ENCODE measurements at places on chromosomes 2 and 18. TPM values are rescaled to one million over a fixed set of nuclear protein-coding genes. Genes with fewer than 3 reads are reported as not detected.

The NT5DC4 gene
- 2.7 TPM for total RNA-seq

The NEUROD1 gene
- 0.60 TPM for total RNA-seq

The MAL gene
- 1.4 TPM for total RNA-seq

The SP140 gene
- 0.08 TPM for total RNA-seq

The ZNF804A gene
- total RNA-seq = 2.4 TPM

DNA sequence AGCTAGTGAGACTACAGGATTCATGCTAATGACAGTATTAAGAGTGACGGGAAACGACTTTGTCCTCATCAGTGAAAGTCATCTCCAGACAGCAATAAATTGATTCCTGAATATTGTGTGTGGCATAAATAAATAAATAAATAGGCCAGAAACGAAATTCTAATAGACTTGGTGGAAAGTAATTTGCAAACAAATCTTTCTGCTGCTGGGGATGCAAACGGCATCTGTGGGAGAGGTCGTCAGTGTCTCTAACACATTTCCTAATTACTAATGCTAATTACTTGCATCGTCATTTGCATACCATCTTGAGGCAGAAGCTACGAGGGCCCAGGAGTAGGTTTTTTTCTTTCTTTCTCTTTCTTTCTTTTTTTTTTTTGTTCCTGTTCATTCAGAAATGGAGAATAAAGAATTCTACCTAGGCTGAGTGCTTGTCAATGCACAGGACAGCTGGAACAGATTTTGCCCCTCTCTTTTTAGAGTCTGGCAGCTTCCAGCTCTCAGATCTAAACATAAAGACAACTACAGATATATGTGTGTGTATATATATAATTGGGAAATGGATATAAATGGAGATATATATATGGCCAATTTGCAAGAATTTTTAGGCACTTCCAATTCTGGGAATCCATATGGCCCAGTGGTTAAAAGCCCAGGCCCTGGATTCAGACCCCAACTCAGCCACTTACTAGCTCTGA lies 75.1 kb downstream of the SPP2 start:
- no peaks in the 10 kb centered on the region for H3K36me3 ChIP-seq
- H3K27me3 ChIP-seq = no peaks in the 10 kb centered on the region
- DNase-seq = no peak
- no peak overlapping the region for H3K4me3 ChIP-seq

DNA sequence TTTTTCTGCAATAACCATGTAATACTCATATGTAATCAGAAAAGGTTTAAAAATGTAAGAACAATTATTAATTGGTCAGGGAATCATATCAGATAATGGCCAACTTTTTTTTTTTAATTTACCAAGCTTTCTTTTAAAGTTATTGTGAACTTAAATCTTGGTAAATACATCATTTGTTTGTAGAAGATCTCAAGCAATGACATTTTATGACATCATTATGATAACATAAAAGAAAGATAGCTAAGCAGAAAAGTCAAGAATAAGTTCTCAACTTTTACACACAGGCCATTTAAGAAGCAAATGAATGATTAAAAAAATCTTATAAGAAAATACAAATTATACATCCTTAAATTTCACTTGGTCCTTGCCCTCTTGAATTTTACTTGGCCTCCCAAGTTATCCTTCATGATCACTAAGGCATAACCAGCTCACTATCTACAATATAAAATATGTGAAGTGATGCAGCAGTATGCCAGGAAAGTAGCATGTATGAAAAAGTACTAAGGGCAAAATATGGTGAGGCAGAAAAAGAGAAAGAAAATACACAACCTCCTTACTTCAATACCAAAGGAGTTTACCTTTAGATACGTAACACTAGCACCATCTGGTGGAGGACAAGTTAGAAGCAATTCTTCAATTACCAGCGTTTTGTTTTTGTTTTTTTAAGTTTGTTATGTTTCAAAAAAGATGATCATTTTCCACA lies 116.6 kb downstream of the SRBD1 start:
- DNase-seq = peak; percentile 73
- no peaks in the 10 kb centered on the region for H3K27me3 ChIP-seq
- H3K36me3 ChIP-seq = no peaks in the 10 kb centered on the region

GRCh38 chr2:137411585-137411984 lies 552.7 kb upstream of the HNMT start:
- no peaks in the 10 kb centered on the region for H3K36me3 ChIP-seq

DNA sequence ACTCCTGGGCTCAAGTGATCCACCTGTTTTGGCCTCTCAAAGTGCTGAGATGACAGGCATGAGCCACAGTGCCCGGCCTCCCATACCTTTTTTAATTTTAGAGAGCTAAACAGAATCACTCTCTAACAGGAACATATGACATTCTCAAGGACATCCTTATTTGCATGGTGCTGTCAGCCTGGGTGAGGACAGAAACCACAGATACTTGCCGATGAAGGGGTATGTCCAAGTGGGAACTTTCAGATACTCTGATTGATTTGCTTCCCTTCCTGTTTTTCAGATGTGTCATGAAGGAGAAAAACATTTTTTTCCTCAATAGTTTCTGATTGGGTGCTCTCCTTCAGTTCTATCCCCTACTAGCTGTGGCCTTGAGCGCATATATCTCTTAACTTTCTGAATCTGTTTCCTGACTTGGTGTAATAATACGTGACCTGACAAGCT lies 49.6 kb downstream of the MYO3B start:
- DNase-seq = no peak
- no peaks in the 10 kb centered on the region for H3K36me3 ChIP-seq
- no peak overlapping the region for H3K4me3 ChIP-seq
- no peak overlapping the region for H3K27ac ChIP-seq

DNA sequence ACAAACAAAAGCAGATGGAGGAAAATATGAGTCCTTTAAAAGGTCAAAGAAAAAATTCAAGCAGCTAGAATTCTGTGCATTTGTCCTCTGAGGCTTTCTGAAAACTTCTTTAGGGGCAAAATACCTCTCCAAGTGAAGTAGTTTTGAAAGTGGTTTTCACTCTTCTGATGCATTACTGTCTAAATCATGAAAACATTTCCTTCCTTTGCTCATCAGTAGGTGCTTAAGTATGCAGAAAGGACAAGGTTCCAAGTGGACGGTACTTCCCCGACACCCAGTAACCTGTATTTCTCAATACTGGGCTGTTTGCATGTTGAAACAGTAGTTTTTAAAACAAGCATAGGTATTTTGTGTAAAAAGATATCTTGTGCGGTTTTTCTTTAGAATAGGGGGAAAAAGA lies 189.1 kb upstream of the ERBB4 start:
- no peak overlapping the region for H3K27ac ChIP-seq
- H3K4me1 ChIP-seq = no peaks in the 10 kb centered on the region

DNA sequence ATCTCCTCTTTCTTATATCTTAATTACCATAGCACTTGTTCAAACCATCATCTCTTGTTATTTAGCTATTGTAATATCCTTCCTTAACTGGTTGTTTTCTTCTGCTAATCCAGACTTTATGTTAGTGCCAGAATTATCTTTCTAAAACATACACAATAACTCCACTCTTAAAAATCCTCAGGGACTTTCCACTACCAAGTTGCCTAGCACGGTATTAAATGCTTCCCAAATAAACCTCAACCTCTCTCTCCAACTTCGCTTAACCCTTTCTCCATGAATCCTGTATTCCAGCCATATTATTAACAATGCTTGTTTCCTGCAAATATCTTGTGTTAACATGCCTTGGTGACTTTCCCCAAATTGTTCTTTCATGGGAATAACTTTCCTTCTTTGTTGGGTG lies 84.5 kb downstream of the FAM228A start:
- no peaks in the 10 kb centered on the region for H3K36me3 ChIP-seq
- no peak for DNase-seq
- H3K4me3 ChIP-seq = no peak overlapping the region
- H3K27ac ChIP-seq = no peak overlapping the region
- H3K4me1 ChIP-seq = no peaks in the 10 kb centered on the region
- H3K27me3 ChIP-seq = no peaks in the 10 kb centered on the region

- no peaks in the 10 kb centered on the region for H3K36me3 ChIP-seq
- H3K4me3 ChIP-seq = no peak overlapping the region
- DNase-seq = no peak
These were observed 93.4 kb downstream of the AKAIN1 start for GRCh38 chr18:5103693-5104092.

DNA sequence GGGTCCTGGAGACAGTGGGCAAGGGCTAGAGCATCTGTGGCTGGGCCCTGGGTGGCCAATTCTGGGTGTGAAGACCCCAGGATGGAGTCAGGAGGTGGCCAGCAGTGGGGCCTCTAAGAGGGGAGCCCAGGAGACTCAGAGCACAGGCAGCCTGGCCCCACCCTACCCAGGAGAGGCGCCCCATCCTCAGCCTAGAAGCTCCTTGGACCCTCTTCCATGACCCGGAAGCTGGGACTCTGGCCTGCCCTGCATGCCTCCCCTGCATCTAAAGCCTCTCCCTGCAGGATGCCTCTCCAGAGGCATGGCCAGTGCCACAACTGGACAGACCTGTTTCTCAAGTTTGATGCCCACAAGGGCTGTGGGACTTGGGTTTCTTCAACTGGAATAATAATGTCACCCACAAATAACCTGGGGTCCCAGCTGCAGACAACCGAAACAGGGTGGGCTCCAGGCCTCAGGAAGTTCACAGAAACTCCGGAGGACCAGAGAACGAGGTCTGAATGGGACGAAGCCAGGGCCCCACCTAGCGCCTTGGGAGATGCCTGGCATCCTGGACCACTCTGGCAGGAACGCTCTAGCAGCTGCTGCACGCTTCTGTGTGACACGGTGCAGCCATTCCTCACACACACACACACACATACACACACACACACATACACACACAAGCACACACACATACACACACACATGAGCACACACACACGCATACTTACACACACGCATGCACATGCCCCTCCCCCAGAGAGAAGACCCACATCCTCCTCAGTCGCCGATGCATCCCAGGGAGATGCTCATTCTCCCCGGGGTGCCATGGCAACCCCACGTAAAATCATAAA lies 16.4 kb downstream of the KCNIP3 start:
- no peak overlapping the region for H3K27ac ChIP-seq
- DNase-seq = no peak
- no peaks in the 10 kb centered on the region for H3K27me3 ChIP-seq
- no peaks in the 10 kb centered on the region for H3K4me1 ChIP-seq

All from hepatocyte (in vitro differentiated cells).